Activated CD8-positive, alpha-beta memory T cell treated with anti-CD3 and anti-CD28 coated beads, Interleukin-2, amount 50 U/mL, for 4 hours (primary cell): ENCODE measurements at places on chromosomes 4 and X.

DNA sequence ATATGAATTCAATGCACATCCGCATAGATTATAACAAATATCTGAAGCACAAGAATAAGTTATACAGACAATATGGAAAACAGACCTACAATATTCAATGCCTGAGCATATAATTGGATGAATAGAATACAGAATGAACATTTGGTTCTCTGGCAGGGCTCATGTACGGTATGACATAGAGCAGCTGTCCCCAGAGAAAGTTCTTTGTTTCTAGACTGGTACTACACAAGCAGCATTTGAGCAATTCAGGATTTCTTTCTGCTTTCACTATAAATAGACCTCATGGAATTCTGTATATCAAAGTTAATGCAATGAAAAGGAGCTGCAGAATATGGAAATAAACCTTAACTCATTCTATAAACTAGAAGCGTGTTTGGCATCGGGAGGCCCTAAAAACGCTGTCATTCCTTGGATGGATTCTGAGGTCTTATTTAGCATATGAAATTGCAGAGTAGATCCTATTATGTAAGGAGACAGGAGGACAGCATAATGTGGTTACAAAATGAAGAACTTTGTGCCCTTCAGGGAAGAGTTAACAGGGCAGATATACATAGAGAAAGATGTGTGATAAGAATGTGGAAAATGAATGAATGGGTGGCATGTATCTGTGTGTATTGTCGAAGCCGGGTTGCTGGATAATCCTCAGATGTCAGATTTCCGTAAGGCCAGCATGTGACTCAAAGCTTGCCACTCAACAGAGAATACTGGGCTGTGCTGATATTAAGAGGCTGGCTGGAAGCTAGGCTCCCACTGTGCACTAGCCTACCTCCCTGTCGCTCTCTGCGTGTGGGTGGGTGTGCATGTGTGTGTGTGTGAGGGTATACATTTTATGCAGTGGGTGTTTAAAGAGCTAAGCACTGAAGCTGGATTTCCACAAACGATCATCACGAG lies 103.3 kb upstream of the SLC4A4 start:
- DNase-seq: no peak

GRCh38 chr4:100075486-100076270 lies 114.6 kb downstream of the DDIT4L start:
- no peak for DNase-seq

GRCh38 chrX:109856974-109857373 lies 123.9 kb upstream of the ACSL4 start:
- no peak for DNase-seq

DNA sequence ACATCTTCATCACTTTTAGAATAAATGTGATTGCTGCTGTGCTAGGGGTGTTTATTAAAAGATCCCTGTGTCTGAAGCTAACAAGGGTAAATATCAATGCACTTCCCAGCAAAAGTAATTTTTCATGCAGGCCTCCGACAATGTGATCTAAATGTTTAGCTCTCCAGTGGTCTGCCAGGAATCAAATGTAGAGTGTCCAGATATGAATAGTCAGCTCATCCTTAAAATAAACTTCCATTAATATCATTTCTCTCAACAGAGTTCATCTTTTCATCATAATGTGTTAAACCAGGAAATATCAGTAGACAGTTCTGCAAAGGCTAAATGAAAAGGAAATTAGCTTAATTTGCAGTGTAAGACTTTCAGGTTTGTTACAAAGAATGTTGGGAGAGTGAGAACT lies 102.2 kb upstream of the EGFL6 start:
- DNase-seq: no peak

DNA sequence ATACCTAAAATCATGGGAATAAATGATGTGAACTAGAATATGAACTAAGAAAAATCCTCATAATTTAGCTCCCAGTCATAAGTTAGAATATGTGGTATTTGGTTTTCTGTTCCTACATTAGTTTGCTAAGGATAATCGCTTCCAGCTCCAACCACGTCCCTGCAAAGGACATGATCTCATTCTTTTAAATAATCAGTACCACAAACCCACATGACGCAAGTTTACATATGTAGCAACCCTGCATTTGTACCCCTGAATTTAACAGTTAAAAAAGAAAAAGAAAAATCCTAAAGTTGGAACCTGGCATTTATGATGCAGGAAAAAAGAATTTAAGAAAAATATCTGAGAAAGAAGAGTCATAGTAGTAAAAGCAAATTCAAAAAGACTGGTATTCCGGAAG lies 13.3 kb downstream of the UBA6 start:
- DNase-seq: no peak

- DNase-seq: no peak
Measured at GRCh38 chrX:17471861-17472260, 96.9 kb downstream of the NHS start.

DNA sequence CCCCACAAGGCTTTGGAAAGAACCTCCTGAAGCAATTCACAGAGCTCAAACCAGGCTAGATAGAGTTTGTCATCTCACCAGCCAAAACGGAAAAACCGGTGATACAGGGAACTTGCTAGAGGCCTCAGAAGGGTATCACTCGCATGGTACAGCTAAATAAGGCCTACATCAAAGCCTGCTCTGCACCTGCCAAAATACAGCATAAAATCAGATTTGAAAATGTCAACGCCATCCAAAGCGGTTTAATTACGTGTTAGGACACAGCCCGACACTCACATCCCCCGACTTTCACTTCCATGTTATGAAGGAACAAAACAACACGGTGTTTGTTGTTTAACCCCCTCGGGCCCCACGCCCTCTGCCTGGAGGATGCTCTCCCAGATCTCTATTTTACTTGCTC lies 65.0 kb downstream of the MAPK10 start:
- DNase-seq: no peak

- DNase-seq: no peak
Measured at GRCh38 chr4:112099701-112100297, 45.5 kb upstream of the FAM241A start.

- no peak for DNase-seq
Measured at GRCh38 chr4:105644257-105644656, 64.2 kb downstream of the INTS12 start.

DNA sequence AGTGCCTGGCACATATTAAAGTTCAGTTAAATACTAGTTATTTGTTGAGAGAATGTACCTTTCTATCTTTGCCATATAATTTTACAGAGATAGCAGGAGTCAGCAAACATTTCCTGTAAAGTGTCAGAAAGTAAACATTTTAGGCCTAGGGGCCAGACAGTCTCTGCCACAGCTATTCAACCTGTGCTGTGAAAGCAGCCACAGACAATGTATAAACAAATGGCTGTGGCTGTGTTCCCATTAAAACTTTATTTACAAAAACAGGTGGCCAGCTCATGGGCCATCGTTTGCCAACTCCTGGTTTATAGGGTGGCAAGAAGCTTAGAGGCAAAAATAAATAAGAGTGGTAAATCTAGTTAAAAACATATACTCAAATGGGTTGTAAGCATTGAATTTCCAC lies 34.0 kb upstream of the BRS3 start:
- no peak for DNase-seq

DNA sequence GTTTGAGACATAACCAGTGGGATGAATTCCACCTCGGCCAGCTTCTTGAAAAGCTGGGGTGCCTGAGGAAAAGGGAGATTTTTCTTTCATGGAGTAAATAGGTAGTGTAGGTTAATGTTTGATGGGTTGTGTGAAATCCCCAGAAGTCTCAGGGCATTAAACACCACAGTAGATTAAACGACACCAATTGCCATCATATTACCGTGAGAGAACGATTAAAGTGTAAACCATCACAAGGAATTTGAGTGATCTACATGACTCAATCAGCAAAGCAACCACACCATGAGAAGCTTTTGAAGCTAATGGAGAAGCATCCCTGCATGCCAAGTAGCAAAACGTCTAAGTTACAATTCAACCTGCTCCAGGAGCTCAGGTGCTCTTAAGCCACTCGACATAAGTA lies 322.5 kb upstream of the GATB start:
- DNase-seq: no peak

DNA sequence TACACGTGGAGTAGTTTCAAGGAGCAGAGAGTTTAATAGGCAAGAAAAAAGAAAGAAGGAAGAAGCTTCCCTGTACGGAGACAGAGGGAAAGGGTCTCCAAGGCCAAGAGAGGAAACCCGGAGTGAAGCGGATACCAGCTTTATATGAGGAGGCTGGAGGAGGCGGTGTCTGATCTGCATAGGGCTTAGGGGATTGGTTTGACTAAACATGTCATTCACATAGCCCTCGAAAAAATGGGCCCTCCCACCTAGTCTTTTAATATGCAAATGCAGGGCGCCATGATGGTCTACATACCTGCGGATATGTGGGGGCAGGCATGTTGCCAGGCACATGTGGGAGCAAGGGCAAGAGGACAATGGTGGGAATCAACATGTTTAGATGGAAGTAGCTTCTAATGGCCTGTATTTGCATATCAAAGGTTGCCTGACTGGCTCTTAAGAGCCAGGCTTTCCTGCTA lies 103.1 kb upstream of the UGT8 start:
- DNase-seq: no peak

- DNase-seq: no peak
Measured at GRCh38 chrX:148610328-148610698, 109.9 kb downstream of the AFF2 start.

DNA sequence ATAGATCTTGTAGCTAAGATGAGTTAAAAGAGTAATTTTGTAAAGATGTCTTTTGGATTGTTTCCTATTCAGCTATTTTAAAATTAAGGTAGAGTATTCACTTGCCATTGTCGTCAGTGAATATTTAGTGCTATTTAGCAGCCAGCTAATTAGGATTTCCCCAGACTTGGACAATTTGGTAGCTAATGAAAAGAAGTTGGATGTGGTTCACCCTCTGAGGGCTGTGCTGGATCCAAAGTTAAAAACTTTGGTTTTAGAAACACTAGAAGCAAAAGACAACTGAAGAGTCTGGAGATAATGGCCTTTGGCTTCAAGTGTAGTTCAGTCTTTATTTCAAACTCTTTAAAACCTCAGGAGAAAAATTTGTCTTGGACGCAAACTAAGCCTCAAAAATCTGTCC lies 41.3 kb downstream of the ATG4A start:
- no peak for DNase-seq

- DNase-seq: no peak
Measured at GRCh38 chr4:106806158-106806797, 229.8 kb downstream of the DKK2 start.

DNA sequence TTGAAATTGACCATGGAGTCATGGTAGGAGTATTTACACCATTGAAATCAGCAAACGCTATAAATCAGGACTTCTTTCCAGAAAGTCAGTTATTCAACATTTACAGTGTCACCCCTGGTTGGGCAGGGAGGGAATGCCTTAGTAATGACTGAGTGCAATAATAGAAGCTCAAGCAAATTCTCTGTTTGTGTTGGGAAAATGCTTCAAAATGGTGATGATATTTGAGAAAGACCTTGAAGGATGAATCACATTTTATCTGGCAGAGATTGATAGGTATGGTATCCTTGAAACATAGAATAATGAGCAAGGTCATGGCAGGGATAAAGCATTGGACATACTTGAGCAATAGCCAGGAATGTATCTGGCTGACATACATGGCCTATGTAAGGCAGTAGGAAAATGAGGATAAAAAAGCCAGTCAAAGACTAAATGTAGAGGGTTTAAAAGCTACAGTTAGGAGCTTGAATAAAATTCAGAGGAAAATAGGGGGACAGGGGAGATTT lies 248.7 kb downstream of the FMR1NB start:
- no peak for DNase-seq

GRCh38 chr4:172892300-172892699 lies 276.3 kb upstream of the GALNT7 start:
- no peak for DNase-seq

GRCh38 chrX:148500423-148501385 lies at the start of gene AFF2:
TSS of gene AFF2 (plus strand) at chrX:148500617. CDS start at chrX:148501098, 481 bp downstream.
- peak; percentile 56 for DNase-seq

DNA sequence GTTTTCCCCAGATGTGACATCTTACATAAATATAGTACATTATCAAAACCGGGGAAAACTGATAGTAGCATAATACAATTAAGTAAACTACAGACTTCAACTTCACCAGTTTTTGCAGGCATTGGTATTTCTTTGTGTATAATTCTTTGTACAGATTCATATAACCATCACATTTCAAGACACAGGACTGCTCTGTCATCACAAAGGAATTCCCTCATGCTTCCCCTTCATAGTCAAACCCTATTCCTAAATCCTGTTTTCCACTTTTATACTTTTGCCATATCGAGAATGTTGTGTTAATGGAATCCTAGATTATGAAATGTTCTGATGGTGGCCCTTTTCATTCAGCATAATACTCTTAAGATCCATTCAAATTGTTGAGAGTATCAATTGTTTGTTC lies 36.0 kb downstream of the STIM2 start:
- DNase-seq: no peak

DNA sequence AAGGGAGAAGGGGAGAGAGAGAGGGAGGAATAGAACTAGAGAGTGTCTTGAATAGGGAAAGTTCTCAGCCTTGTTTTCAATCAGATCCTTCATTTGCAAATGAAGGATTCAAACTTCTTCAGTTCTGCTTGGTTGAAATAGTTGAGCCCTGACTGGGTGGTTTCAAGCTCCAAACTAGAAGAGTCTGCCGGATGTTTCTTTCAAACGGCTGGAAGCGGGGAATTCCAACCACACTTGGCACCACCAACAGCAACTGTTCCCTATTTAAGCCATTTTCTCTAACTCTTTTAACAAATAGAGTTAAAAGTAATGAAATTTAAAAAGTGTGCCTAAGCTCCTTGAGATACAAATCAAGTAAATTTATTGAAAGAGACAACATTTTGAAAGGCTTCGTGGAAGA lies 67.5 kb upstream of the DDX60 start:
- DNase-seq: no peak

GRCh38 chr4:1904042-1904441 lies 32.8 kb downstream of the NSD2 start:
- no peak for DNase-seq

GRCh38 chrX:69538321-69538876 lies 34.3 kb downstream of the NALF2 start:
- peak; percentile 68 for DNase-seq

GRCh38 chr4:23401572-23401971 lies 488.3 kb downstream of the PPARGC1A start:
- no peak for DNase-seq

- DNase-seq: no peak
Measured at GRCh38 chr4:77450006-77450405, 155.6 kb upstream of the CXCL13 start.

DNA sequence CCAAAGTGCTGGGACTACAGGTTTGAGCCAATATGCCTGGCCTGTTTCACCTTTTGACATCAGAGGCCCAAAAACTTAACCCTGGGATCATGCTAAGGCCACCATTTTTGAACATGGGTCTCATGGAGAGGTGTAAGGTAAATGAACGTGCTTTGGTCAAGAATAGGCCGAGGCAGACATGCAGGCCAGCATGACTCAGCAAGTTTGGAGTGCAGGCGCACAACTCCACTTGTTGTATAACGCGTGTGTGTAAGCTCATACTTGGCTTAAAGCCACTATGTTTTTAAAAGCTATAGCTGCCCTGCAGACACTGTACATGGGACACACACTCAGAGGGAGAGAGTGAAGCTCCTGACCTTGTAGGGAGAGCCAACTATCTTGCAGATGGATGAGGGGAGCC lies 43.8 kb upstream of the HPSE start:
- DNase-seq: no peak

GRCh38 chrX:27057883-27058282 lies 405.3 kb downstream of the PPP4R3C start:
- no peak for DNase-seq

- no peak for DNase-seq
Measured at GRCh38 chrX:100376576-100376975, 33.5 kb downstream of the PCDH19 start.

GRCh38 chr4:56410247-56411062 lies 23.2 kb upstream of the AASDH start:
- DNase-seq: no peak

GRCh38 chrX:8405631-8406030 lies 59.0 kb upstream of the VCX3B start:
- no peak for DNase-seq

- DNase-seq: no peak
Measured at GRCh38 chr4:10015140-10015753, 6.0 kb downstream of the SLC2A9 start.
